Stimulated activated CD4-positive, alpha-beta T cell treated with anti-CD3 and anti-CD28 coated beads, Interleukin-1b, Interleukin-23, amount 100 ng/mL, for 24 hours (primary cell): ENCODE measurements at places on chromosomes 7 and 10.

- DNase-seq, result no peak
These were observed 630.8 kb downstream of the ANKRD7 start for GRCh38 chr7:118855290-118855689.

- DNase-seq, result no peak
These were observed 726.7 kb upstream of the GALNT17 start for GRCh38 chr7:70405241-70405640.

GRCh38 chr7:27631391-27631790, 31.3 kb downstream of the HIBADH start:
- no peak for DNase-seq

DNA sequence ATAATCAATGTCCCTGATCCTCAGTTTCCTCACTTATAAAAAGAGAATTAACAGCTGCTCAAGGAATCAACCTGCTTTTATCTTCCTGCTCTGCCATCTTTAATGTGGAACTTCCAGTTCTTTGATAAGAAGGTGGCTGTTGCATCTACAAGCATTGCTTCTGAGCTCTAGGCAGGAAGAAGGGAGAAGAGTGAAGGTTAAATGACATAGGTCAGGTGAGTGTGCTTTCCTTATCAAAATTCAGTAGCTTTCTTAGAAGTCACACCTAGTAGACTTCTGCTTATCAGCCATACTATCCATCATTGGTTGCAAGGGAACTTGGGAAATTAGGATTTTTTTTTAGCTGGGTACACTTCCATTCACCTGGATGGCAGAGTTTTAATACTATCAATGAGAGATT, 24.0 kb upstream of the KIF20B start:
- no peak for DNase-seq

GRCh38 chr10:47058961-47059391, 147.7 kb downstream of the PTPN20 start:
- DNase-seq, result no peak

- DNase-seq, result no peak
These were observed 57.5 kb upstream of the PPIF start for GRCh38 chr10:79289801-79290200.

DNA sequence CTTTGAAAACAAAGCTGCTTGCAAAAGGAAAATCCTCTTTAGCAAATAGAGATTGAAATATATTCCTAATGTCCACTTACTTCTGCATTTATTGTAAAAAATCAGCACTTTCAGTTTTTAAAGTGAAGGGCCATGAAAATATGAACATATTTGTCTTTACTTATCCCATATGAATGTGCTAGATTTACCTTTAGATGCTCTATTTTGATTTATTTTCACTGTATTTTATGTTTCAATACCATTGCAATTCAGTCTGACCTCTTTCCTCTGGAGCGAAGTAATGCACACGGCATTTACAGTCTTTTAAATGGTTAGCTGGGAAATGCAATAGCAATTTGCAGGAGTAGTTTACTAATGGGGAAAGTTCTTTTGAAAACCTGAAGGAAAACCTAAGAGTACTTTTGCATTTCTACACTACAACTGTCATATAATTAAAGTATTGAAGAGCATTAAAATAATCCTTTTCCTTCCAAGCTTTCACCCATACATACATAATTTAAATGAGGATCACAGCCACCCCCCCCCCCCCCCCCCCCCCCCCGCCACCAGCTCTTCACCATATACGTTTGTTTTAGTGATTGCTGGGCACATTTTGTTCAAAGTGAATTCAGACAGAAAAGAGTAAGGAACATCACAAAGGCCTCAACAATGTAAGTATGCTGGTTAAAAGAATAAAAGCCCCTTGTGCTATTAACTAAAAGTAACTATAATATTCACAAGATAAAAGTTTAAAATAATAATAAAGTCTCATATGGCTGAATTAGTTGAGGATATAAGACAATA, 3.5 kb downstream of the SKIDA1 start:
- no peak for DNase-seq

GRCh38 chr7:86942081-86942480, 117.4 kb downstream of the ELAPOR2 start:
- DNase-seq, result no peak

DNA sequence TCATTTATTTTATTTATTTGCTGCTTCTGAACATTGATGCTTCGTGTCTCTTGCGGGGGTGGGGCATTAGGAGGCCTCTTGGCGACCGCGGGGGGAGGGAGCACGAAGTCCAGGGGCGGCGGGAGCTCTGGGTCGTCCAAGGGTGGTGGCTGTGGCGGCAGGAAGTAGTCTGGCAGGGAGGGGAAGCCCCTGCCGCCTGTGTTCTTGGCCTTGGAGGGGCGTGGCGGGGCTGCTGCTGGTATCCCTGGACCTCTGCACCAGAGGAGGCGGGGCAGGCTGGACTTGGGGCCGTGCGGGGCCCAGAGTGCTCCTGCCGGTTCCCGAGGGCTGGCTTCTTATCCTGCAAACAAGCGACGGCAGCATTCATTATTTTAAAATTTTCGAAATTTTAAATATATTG, 70.5 kb upstream of the ABI1 start:
- DNase-seq, result no peak

DNA sequence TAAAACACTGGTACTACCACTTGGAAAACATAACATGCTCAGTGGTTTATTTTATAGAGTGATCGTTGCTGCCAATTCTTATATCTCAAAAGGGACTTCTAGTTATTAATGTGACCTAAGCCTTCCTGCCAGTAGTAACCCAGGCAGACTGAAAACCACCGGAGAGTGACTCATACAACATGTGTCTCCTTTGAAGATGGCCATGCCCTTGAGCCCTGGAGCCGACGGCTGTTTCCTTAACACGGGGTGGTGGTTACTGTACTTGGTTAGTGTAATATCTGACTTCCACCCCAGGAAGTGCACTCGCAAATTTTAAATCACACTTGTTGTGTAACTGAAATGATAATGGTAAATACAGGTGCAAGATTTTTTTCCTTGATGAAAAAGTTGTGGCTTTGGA, 30.5 kb downstream of the JAKMIP3 start:
- no peak for DNase-seq

GRCh38 chr10:121087688-121088087, 236.5 kb downstream of the WDR11 start:
- DNase-seq, result no peak

- no peak for DNase-seq
These were observed 9.4 kb downstream of the HNRNPF start for GRCh38 chr10:43399320-43400310.

DNA sequence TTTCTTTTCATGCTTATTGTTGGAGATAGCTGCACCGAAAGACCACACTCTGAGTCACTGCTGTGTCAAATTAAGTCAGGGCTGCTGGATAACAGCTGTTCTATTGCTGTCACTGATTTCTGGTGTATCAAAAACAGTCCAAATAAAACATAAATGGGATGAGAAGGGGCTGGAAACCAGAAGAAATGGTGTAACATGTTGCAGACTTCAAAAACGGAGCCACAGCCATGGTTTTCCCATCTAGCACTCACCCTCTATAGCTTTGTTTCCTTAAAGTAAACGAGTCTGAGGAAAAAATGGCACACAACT, 103.3 kb upstream of the DIP2C start:
- DNase-seq, result no peak

- DNase-seq, result no peak
These were observed 18.7 kb downstream of the SORCS3 start for GRCh38 chr10:104659809-104660208.

GRCh38 chr7:106870983-106871410, 5.9 kb downstream of the PIK3CG start:
- DNase-seq, result no peak

GRCh38 chr7:112266595-112267270, 60.2 kb downstream of the ZNF277 start:
- no peak for DNase-seq

GRCh38 chr7:28125431-28126409, 54.9 kb downstream of the JAZF1 start:
- DNase-seq, result no peak

DNA sequence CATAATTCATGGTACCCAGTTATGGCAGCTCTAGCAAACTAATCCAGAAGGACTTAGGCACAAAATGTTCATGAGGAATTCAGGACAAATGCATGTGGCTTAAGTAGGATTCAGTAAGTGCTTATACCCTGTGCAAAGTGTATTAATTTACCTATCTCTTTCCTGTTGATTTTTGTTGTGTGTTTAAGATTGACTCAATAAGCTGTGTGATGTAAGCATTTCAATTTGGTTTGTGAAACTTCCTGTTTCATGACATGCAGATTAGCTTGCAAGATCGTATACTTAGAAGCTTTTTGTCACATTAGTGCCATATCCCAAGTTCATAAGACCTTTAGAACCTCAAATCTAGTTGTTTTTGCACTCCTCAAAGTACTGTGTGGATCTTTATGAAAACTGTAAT, 416.7 kb downstream of the ARL4A start:
- no peak for DNase-seq

- no peak for DNase-seq
These were observed 265.1 kb upstream of the KLF14 start for GRCh38 chr7:130998993-130999602.

DNA sequence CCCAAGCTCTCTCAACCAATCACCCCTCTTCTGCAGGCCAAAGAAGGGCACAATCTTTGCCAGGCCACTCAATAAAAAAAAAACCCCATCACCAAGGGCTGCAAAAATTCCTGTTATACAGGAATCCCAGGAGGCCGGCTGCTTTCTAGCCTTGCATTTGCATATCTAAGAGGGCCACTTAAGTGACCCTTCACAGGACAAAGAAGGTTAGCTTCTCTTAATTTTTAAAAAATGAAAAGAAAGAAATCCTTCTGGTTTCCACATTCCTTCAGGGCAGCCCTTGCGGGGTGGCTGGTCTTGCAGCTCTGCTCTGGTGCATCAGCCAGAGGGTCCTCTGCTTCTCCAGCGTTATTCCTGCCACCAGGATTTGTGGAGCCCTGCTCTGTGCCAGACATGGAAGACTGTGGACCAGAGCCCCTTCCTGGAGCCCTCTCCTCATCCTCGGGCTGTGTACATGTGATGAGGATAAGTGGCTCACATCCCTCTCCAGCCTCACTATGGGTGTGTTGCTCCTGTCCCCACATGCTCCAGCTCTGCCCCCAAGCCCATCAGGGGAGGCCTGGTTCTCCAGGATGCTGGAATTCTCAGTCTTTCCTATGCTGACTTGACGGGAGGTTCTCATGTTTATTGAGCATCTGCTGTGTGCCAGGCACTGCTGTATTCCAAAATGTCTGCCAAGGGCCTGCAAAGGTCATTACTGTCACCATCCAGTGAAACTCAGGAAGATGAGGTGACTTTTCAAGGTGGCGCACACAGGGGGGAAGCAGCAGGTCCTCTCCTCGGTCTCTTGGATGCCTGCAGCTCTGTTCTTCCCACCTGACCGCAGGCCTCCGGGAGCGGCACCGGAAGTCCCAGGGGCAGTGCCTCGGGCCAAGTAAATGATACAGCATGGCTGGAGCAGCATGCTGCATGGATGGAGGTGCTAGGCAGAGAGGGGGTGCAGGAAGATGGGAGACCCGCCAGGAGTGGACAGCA, 67.7 kb downstream of the ARHGAP22 start:
- no peak for DNase-seq

DNA sequence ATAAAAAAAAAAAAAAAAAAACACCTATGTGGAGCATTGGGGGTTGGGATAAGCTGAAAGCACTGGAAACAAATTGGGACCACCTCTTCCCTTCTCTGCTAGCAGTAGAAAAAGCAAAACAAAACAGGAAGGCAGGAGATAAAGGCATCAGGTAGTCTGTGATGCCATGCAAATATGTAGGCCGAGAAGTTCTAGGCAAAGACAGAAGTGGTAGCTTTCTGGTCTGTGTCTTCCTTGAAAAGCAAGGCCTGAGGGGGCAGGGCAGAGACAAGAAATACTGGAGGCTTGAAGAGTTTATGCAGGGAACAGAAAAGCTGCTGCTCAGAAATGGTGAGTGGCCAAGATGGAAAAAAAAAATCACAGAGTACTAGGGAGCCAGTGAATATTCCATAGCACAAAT, 111.1 kb downstream of the ELMO1 start:
- DNase-seq, result no peak

- DNase-seq, result no peak
These were observed 702.8 kb downstream of the PARD3 start for GRCh38 chr10:34112171-34112782.
